Osteocyte (in vitro differentiated cells): ENCODE measurements at places on chromosomes 1 and 21. TPM values are rescaled to one million over a fixed set of nuclear protein-coding genes. Genes with fewer than 3 reads are reported as not detected.
A peak's percentile ranks its signal among the peaks of the same experiment; 100 is the strongest.

The ARMH1 gene
- 2.7 and 3.0 TPM in 2 replicates for total RNA-seq

DNA sequence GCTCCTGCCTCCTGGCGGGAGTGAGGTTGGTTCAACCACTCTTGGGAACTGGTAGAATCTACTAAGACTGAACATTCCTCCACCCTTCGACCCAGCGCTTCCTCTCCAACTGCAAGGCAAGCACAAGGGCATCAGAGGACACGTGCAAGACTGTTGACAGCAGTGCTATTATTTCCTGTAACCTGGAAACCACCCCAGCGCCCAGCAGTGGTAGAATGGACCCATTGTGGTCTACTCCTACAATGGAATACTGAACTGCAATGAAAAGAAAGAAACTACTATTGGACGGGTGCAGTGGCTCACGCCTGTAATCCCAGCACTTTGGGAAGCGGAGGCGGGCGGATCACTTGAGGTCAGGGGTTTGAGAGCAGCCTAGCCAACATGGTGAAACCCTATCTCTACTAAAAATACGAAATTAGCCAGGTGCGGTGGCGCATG is 33.0 kb upstream of the TARDBP start:
- H3K27me3 ChIP-seq: peaks cover 37% of the 10 kb centered on the region
- peak overlapping the region; percentile 11 for H3K4me3 ChIP-seq
- no peak for DNase-seq

GRCh38 chr1:212760126-212760823 is 31.3 kb downstream of the NSL1 start:
- no peaks in the 10 kb centered on the region for H3K27me3 ChIP-seq
- DNase-seq: no peak
- no peak overlapping the region for H3K4me3 ChIP-seq
- H3K36me3 ChIP-seq: peaks cover 14% of the 10 kb centered on the region
- no peaks in the 10 kb centered on the region for H3K4me1 ChIP-seq

- no peak for DNase-seq
- no peak overlapping the region for H3K27ac ChIP-seq
- H3K4me3 ChIP-seq: no peak overlapping the region
- peaks cover 53% of the 10 kb centered on the region for H3K36me3 ChIP-seq
- H3K27me3 ChIP-seq: no peaks in the 10 kb centered on the region
Observed at GRCh38 chr1:64841330-64842065, 96.6 kb downstream of the RAVER2 start.

DNA sequence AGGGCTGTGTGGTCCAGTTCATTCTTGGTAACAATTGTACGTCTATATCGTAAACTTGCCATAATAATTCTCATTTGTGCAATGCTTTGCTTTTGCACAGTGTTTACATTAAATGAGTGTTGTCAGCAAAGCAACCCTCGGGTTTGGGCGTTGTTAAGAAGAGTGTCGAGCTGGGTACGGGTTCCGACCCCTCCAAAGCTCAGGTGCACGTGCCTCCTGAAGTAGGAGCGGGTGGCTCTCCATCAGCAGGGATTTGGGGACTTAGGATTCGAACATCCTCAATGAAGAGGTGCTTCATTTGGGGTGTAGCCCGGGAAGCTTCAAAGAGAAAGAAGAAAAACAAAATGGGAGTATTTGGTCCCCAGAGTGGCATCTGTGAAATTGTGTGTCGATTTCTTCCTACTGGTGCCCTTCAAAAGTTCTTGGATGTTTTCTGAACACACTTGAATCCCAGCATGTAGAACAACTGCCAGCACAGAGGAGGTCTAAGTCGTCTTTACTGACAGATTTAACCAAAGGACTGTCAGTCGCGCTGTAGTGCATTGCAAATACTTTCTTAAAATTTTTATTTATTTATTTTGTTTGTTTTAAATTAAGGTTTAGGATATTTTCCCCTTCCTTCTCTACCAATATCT is 1.1 kb downstream of the TRIM58 start:
- H3K27ac ChIP-seq: no peak overlapping the region
- H3K27me3 ChIP-seq: no peaks in the 10 kb centered on the region
- H3K4me3 ChIP-seq: peak overlapping the region; percentile 74
- H3K4me1 ChIP-seq: peaks cover 9% of the 10 kb centered on the region

- peak overlapping the region; percentile 97 for H3K27ac ChIP-seq
- H3K4me1 ChIP-seq: peaks cover 42% of the 10 kb centered on the region
- H3K27me3 ChIP-seq: no peaks in the 10 kb centered on the region
- H3K36me3 ChIP-seq: peaks cover 12% of the 10 kb centered on the region
- H3K4me3 ChIP-seq: peak overlapping the region; percentile 39
Observed at GRCh38 chr1:154446292-154446691, 41.1 kb downstream of the IL6R start.

The CYP2J2 gene
- 0.13 TPM in 1 of 2 replicates, not detected in the other for total RNA-seq

DNA sequence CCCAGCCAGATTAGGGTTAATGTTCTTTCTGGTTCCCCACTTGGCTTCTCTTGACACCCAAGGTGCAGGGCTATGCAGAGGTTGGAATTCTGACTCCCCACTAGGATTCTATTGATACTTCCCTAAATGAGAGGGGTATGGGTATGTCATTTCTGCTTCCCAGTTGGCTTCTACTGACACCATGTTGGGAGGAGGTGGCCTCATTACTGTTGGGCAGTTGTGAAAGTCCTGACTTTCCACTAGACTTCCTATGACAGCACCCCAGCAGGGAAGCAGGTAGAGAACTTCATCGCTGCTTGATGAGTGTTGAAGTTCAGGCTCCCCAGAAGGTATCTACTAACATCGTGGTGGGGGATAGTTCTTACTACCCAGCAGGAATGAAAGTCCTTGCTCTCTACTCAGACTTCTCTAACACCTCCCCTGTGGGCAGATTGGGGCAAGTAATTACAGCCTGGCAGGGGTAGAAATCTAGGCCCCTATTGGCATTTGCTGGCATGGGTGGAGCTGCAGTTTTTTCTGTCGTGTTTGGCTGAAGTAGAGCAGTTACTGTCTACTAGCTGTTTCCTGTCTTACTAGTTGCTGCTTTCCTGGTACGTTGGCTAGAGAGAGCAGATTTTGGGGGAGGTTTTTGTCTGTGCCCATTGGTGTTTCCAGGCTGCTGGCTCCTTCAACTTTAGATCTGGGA is 41.5 kb downstream of the ZYG11B start:
- DNase-seq: no peak
- no peaks in the 10 kb centered on the region for H3K4me1 ChIP-seq
- no peak overlapping the region for H3K27ac ChIP-seq
- H3K4me3 ChIP-seq: no peak overlapping the region

- no peak overlapping the region for H3K27ac ChIP-seq
- H3K27me3 ChIP-seq: no peaks in the 10 kb centered on the region
- peaks cover 67% of the 10 kb centered on the region for H3K4me1 ChIP-seq
- no peak for DNase-seq
- H3K4me3 ChIP-seq: no peak overlapping the region
Observed at GRCh38 chr1:109785446-109786111, 21.9 kb upstream of the EPS8L3 start.

DNA sequence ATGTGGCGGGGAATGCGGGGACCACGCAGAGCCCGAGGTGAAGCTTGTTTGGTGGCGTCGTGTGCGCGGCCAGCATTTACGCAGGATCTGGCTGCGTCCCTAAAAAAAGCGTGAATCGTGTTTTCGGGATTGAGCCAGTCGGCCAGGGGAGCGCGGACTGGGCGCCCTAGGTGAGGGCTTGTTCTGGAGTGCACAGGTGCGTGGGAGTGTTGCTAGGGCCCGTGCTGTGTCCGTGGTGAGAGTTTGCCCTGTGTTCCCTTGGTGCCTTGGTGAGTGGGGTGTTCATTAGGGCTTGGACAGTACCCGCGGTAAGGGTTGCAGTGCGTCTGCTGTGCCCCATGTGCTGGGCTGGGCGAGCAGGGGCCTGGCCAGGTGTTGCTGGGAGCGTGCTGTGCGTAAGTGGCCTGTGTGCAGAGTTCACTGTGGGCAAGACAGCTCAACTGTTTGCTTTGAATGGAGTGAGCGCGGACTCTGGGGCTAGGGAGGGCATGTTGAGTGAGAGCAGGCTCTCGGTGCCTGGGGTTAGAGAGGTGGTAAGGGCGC is 673 bp downstream of the CD46 start:
- peaks cover 4% of the 10 kb centered on the region for H3K36me3 ChIP-seq
- DNase-seq: no peak
- peaks cover 29% of the 10 kb centered on the region for H3K4me1 ChIP-seq
- peak overlapping the region; percentile 96 for H3K27ac ChIP-seq
- H3K4me3 ChIP-seq: peak overlapping the region; percentile 97

DNA sequence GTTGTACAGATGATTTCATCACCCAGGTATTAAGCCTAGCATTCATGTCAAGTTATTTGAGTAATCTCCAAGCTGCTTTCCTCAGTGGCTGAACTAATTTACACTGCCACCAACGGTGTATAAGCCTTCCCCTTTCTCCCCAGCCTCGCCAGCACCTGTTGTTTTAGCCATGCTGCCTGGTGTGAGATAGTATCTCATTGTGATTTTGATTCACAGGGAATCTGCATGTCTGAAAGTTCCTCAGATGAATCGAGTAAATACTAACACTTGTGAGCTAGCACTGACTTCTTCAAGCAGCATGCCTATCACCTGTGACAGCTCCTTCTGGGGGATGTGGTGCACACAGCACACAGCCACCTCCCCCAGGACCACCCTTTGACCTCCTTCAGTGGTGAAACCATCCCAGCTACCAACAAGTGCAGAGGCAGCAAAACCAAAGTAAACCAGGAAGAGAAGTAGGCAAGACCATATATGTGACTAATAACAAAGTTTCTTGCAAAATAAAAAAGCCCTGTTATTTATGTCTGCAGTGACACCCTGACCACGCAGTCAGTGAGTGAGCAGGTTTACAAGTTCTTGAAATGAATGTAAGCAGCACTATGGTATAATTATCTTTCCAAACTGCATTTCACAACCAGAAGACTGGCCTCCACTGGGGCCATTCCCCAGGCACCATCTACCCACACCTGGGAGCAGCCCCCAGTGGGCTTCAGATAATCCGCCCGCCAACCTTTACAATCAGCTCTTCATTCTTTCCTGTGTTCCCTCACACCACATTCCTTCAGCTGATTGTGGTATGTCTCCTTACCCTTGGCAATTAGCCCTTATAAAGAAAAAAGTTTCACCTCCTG is 173.8 kb downstream of the ETS2 start:
- no peak overlapping the region for H3K27ac ChIP-seq
- H3K4me1 ChIP-seq: peaks cover 25% of the 10 kb centered on the region
- DNase-seq: no peak
- H3K4me3 ChIP-seq: no peak overlapping the region

DNA sequence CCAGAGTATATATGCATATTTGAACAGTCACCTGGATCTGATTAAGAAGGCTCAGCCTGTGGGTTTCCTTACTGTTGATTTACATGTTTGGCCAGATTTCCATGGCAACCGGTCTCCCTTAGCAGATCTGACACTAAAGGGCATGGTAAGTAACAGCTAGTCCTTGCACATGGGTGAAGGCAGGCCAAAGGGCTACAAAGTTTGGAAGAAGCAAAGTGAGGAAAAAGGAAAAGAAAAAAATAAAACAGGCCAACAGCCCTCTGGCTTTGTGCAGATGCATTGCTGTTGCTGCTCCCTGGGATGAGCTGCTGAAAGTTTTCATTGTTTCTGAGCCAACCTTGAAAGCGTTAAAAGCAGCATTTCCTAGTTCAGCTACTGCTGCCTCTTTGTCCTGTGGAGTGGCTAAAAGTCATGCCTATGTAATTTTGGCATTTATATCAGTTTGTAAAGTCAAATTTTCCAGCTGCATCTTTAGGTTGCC is 176.5 kb upstream of the HOOK1 start:
- no peak for DNase-seq
- no peak overlapping the region for H3K4me3 ChIP-seq
- H3K4me1 ChIP-seq: peaks cover 32% of the 10 kb centered on the region
- H3K36me3 ChIP-seq: peaks cover 4% of the 10 kb centered on the region
- peak overlapping the region; percentile 77 for H3K27ac ChIP-seq

The NTNG1 gene
- total RNA-seq: not detected in 2 replicates

DNA sequence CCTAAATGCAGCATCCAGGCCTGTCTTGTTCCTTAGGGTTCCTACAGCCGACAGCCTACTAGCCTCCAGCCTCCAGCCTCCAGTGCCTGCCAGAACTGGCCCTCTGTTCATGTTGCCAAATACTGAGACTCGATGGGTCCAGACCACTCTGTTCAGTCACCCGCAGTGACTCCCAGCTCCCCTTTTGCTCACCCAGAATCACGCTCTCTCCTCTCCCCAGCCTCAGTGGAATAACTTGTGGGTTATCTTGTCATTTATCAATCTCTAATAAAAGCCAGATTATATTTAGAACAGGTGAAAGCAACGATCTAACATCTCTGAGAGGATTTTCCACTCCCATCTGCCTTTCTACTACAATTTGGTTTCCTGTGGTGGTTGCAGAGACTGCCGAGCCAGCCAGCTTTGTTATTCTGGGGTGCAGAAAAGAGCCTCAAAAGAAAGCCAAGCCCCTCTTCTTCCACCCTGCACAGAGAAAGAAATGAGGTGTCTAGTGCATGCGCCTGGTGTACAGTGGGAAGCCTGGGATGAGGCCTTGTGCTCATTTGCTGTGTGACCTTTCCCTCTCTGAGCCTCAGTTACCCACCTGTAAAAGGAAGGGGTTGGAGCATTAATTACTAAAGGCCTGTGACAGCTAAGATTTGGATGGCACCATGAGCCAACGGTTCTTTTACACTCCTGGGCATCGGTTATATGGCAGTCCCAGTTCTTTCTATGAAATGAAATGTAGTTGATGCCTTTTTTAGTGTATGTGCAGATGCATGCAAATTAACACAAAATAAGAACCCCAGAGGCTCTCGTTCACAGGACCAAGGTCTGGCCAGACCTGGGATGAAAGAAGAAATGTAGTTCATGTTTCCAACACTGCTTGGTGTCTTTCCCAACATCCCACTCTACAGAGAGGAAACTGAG is 42.9 kb upstream of the ID3 start:
- H3K4me3 ChIP-seq: no peak overlapping the region
- peaks cover 18% of the 10 kb centered on the region for H3K4me1 ChIP-seq
- H3K36me3 ChIP-seq: no peaks in the 10 kb centered on the region
- H3K27me3 ChIP-seq: no peaks in the 10 kb centered on the region

The ANGPTL1 gene
- total RNA-seq: 0.43 and 0.57 TPM in 2 replicates

DNA sequence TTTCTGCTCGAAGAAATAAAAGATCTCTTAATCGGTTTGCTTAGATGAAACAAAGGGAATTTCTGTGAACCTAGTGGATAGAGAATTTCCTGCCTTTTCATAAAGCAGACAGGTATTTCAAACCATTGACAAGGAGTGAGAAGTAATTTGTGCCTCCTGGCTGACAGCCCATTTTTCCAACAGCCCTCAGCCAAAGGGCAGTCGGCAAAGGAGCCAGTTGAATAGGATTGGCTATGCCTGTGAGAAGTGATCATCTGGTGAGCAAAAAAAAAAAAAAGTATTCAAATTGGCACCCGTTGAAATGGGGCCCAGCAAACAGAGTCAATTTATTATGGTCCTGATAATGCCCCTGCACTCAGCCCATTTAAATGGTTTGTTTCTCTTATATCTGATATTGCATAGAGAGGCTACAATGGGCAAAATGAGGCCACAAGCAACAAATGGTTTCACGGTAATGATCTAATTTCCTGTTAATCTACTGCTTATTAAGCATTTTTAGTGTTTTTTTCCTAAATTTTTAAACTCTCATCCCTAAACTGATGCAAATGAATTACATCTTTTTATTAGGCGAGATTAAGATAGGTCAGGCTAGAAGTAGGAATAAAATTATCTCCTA is 477.5 kb downstream of the NUF2 start:
- DNase-seq: no peak
- no peak overlapping the region for H3K4me3 ChIP-seq
- no peaks in the 10 kb centered on the region for H3K4me1 ChIP-seq
- peaks cover 2% of the 10 kb centered on the region for H3K27me3 ChIP-seq
- H3K27ac ChIP-seq: no peak overlapping the region

GRCh38 chr1:34250342-34250741 is 73.6 kb downstream of the C1orf94 start:
- no peak overlapping the region for H3K4me3 ChIP-seq
- H3K27ac ChIP-seq: no peak overlapping the region
- DNase-seq: peak; percentile 11
- H3K36me3 ChIP-seq: no peaks in the 10 kb centered on the region
